ENCODE measurements at places on chromosomes 5 and 9.

- no peak for DNase-seq
Measured at GRCh38 chr5:127529904-127530682, 12.7 kb downstream of the PRRC1 start.

- no peak for DNase-seq
Measured at GRCh38 chr9:133165452-133165730, 1.7 kb upstream of the GBGT1 start.

GRCh38 chr9:24824607-24825006 lies 278.9 kb upstream of the IZUMO3 start:
- DNase-seq: no peak

DNA sequence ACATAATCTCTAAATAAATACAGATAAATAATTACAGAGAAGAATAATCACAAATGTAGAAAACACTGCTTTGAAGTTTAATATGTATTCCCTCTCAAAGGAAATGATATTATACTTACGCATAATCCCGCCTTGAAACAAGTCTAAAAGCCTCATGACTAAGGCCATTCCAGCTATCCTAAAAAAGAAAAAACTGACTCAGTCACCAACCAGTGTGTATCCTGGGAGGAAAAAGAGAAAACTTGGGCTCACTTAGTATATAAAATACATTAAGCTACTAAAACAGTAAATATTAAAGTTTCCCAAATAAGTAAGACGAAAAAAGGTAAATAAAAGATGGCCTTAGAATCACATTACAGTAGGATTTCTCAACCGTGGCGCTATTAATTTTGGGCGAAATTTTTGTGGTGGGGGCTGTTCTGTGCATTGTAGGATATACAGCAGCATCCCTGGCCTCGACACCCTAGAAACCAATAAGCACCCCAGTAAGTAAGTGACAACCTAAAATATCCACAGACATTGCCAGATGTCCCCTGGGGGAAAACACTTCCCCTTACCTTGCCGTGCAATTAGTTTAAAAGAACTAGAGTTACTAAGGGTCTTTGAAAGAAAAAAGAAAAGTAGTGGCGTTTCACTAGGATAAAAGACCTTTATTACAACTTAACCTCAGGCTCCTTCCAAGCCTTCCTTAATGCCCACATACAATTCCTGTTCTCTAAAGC lies 1.1 kb downstream of the HSPA9 start:
- DNase-seq: peak; percentile 55

GRCh38 chr5:159928122-159928909 lies 12.0 kb downstream of the ADRA1B start:
- DNase-seq: no peak

DNA sequence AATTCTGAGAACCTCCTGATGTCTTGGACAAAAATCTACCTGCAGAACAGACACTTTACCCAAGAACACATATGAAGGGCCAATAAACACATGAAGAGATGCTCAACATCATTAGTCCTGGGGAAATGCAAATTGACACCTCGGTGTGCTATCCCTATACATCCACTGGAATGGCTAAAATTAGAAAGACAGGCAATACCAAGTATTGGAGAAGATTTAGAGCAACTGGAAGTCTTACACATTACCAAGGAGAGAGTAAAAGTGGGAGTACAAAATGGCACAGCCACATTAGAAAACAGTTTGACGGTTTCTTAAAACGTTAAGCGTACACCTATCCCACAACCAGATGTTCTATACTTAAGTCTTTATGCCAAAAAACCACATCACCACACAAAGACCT lies 3.3 kb upstream of the TDRD7 start:
- no peak for DNase-seq

GRCh38 chr5:31251032-31251431 lies 57.5 kb downstream of the CDH6 start:
- no peak for DNase-seq

DNA sequence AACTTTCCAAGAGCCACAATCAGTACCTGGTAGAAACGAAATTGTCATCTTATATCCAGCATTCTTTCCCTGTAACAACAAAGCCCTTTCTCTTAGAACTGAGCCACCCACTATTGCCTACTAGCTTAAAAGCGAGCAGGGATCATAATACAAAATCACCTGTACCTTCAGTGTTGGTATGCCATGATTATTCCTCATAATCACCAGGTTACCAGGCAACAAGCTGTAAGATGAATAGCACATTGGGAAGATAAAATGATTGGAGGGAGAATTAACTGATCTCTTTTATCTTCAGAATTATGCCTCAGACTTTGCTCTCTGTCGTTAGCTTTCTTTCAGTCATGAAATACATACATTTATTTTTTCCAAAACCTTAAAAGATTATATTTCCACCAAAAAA lies 345.6 kb downstream of the PRELID2 start:
- no peak for DNase-seq

DNA sequence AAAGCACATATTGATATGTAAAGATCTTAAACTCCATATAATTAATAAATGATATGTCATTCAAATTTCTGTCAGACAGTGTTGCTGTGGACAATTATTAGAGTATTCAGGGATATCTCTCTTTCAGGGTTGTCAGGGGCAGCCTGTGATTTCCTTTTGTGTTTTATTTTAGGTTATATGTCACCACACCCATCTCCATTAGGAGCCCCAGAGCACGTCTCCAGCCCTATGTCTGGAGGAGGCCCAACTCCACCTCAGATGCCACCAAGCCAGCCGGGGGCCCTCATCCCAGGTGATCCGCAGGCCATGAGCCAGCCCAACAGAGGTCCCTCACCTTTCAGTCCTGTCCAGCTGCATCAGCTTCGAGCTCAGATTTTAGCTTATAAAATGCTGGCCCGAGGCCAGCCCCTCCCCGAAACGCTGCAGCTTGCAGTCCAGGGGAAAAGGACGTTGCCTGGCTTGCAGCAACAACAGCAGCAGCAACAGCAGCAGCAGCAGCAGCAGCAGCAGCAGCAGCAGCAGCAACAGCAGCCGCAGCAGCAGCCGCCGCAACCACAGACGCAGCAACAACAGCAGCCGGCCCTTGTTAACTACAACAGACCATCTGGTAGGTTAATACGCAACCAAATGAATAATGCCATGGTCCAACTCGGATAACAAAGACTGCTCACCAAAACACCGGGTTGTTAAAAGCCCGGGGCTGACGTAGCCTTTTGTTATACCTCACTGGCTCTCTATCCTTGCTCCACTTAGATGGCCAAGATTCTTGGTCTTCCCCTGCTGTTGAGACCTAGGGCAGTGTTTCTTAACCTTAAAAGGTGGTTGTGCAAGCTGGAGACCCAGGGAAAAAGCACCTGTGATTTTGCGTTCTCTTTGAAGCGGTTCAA lies 24.4 kb downstream of the SMARCA2 start:
- DNase-seq: no peak

DNA sequence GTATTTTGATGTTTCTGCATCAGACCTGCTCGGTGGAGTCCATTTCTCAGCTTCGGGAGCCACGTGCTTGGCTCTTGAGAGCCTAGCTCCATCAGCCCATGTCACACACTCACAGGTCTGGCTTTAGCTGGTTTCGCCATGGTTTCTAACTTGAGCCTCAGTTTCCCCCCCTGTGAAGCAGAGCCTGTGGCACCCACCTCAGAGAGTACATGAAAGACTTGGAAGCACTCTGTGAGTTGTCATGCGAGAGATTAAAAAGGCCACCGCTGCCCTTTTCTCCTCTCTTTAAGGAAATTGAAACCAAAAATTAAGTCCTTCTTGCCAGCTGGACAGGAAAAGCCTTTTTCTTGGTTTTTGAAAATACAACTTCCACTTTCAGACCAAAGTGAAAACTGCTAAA lies 8.8 kb downstream of the TENT4A start:
- no peak for DNase-seq

- DNase-seq: no peak
Measured at GRCh38 chr5:109413458-109413857, 3.7 kb upstream of the PJA2 start.

GRCh38 chr9:120587328-120587727 lies 7.4 kb upstream of the CDK5RAP2 start:
- DNase-seq: no peak

DNA sequence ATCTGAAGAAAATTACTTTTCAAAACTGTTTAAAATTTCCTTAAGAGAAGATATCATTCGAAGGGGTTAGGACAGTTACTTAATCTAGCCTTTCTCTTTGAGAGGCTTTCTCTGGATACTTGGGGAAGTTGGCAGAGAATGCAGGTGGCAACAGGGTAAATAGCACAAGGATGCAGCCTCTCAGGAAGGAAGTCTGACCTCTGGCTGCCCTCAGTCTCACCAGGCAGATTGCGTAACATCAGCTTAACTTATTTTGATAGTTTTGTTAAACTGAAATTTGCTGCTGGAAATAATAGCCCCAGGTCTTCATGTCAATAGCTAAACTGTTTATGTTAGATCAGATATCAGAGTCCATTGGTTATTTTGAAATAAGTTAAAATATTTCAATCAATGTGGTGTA lies 20.4 kb downstream of the CCDC192 start:
- no peak for DNase-seq

DNA sequence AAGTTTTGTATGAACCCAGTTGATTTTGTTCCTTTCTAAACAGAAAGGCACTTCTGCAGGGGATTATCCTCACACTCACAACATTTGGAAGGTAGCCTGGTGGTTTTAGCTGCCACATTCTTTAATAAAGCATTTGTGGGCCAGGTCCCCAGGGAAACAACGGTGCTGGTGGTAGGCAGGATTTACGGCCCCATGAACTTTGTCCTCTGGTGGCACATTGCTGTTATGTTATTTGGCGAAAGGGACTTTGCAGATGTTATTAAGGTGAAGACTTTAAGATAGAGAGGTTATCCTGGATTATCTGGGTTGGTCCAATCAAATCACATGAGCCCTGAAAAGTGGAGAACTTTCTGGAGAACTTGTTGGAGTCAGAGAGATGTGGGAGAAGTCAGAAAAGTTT lies 86.3 kb upstream of the C9orf72 start:
- DNase-seq: no peak

DNA sequence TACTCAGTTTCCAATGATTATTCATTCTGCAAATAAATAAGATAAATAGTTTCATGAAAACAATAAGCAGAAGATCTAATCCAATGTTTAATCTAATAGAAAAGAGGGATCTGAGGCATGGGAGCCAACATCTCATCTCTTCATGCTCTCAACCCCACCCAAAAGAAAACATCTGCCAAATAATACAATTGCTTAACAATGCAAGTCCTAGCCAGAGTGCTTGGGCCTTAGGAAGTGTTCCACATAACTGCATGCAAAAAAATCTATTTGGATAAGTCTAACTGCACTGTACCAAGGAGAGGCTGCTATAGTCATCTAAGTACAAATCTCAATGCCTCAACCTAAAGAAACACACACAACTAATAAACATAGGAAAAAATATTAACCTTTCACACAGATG lies 606.0 kb downstream of the CDH9 start:
- no peak for DNase-seq

DNA sequence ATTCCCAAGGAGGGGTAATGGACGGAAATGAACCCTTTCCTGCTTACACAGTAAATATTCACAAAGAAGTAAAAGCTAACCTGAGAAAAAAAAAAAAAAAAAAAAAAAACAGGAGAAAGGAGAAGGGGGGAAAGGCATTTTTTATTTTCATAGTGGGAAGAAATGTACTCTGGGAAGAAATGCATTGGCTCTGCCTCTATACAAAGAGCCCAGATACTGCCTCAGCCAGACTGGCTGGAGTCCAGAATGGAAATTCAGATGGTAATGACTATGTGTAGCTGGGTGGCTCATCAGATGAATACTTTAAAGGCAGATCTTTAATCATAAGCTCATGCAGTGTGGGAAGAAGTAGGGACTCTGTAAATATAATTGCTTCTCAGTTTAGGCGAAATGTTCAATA lies 124.9 kb upstream of the ZNF608 start:
- no peak for DNase-seq

GRCh38 chr5:149605998-149606724 lies 24.9 kb downstream of the ARHGEF37 start:
- peak; percentile 54 for DNase-seq

DNA sequence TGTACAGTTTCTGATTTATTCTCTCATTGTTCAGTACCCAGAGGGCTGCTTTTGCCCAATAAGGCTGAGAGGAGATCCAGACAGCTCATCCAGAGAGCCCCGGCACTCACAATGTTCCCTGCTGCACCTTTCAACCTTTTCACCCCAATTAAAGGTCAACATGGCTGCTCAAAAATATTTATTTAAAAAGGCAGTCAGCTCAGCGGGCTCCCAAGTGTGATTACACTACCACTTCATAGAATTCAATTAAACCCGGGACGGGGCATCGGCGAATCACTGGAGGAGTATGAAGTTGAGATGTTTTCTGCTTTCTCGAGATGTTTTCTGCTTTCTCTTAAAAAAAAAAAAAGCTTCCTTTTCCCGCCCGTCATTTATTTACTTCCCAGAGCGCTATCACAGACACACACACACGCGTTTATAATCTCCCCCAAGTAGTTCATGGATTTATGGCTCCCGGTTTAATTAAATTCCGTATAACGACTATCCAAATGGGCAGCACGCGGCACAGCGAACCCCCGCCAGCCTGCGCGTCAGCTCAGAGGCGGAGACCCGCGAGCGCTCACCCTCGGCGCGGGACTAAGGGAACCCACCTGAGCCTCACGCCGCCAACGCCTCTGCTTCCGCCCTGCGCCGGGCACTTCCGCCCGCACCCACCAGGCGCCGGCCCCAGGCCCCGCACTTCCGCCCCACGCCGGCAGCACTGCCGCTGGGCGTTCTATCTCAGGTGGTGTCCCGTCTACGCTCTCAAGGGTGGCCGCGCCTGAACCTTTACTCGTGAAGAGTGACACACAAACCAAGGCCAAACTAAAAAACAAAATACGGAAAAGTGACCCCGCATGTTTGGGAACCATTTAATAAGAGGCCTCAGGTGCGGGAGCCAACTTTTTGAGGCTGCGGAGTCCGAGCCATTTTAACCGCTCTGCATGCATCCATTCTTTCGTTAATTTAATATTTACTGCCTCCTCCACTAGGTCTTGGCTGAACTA lies at the start of gene C5orf63:
C5orf63 (minus strand) TSS at position 642 of the 986 bp plus-strand sequence. CDS start 14,507 bp downstream, outside the sequence.
- DNase-seq: peak; percentile 88

DNA sequence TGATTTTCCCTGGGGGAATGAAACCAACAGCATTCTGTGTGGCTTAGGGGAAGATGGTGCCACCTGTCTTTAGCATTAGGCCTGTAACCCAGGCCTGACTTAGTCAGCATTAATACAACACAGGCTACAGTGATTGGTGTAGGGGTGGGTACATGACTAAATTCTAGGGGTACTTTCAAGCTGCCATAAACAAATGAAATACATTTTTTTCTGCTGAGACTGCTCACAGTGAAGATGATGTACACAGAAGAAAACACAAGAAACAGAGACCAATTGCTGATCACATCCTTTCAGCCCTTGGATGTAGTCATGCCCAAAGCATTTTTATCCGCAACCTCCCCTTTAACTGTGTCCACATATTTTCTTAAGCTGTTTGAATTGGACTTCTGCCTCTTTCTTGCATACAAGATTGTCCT lies 527.2 kb downstream of the KCTD16 start:
- DNase-seq: no peak

GRCh38 chr5:169024421-169024820 lies 276.5 kb downstream of the SLIT3 start:
- DNase-seq: no peak

- no peak for DNase-seq
Measured at GRCh38 chr5:143737062-143737461, 74.9 kb upstream of the HMHB1 start.

Measured in germinal center (tissue), 1 donor.